ENCODE measurements at places on chromosomes 3 and 15. TPM values are rescaled to one million over a fixed set of nuclear protein-coding genes. Genes with fewer than 3 reads are reported as not detected.

The CPEB1 gene
- 1.9 TPM for total RNA-seq

The EIF1B gene
- 23.3 TPM for total RNA-seq

The SHC4 gene
- 1.5 TPM for total RNA-seq

The SYNPR gene
- total RNA-seq, result 0.36 TPM

The CTXND1 gene
- 0.07 TPM for total RNA-seq

The OSTN gene
- not detected for total RNA-seq

The TMEM62 gene
- 8.6 TPM for total RNA-seq

The FAM219B gene
- 168 TPM for total RNA-seq

The DLL4 gene
- 0.11 TPM for total RNA-seq

GRCh38 chr15:33500432-33501195 lies 189.8 kb downstream of the RYR3 start:
- no peaks in the 10 kb centered on the region for H3K27me3 ChIP-seq
- no peak overlapping the region for H3K27ac ChIP-seq
- H3K36me3 ChIP-seq, result no peaks in the 10 kb centered on the region
- DNase-seq, result no peak
- H3K4me3 ChIP-seq, result no peak overlapping the region

DNA sequence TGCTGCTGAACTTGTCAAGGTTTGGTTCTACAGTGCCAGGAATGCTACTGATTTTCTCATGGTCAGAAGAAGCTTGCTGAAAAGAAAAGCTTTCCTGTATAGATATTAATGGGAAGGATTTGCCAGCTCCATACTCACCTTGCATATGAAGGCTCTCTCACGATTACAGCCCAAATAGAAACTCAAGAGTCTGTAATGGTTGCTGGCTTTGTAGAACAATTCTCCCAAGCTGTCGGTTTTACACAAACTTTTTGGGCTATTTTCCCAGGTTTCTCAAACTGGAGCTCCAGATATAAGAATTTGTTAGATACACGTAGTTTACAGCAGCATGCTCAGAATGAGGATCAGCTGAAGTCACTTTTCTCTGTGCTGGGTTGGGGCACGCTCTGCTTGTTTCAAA lies 30.1 kb upstream of the LRRC3B start:
- H3K4me1 ChIP-seq, result no peaks in the 10 kb centered on the region
- no peak overlapping the region for H3K27ac ChIP-seq
- no peaks in the 10 kb centered on the region for H3K36me3 ChIP-seq
- H3K4me3 ChIP-seq, result no peak overlapping the region
- DNase-seq, result no peak
- no peaks in the 10 kb centered on the region for H3K27me3 ChIP-seq

DNA sequence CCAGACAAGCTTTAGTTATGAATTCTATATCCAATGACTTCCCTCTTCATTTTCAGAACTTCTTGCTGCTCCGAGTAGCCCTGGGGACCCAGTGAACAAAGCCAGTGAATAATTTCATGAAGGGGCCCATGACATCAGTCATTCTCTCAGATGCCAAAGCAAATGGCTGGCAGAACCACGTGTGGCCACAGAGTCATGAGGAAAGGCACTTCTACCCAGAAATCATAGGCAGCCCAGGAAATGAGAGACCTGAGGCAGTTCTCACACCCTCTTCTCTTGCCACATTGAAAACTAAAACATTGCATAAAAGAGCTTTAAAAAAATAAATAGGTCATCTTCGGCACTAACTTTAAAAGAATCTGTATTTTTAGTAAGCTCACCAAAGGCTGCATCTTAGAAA lies 4.3 kb upstream of the UACA start:
- H3K27me3 ChIP-seq, result no peaks in the 10 kb centered on the region
- H3K4me3 ChIP-seq, result no peak overlapping the region
- DNase-seq, result no peak

GRCh38 chr3:153029350-153029749 lies 132.7 kb upstream of the RAP2B start:
- peak; percentile 76 for DNase-seq
- H3K27ac ChIP-seq, result no peak overlapping the region
- no peaks in the 10 kb centered on the region for H3K36me3 ChIP-seq
- peaks cover 9% of the 10 kb centered on the region for H3K4me1 ChIP-seq
- no peaks in the 10 kb centered on the region for H3K27me3 ChIP-seq
- no peak overlapping the region for H3K4me3 ChIP-seq

DNA sequence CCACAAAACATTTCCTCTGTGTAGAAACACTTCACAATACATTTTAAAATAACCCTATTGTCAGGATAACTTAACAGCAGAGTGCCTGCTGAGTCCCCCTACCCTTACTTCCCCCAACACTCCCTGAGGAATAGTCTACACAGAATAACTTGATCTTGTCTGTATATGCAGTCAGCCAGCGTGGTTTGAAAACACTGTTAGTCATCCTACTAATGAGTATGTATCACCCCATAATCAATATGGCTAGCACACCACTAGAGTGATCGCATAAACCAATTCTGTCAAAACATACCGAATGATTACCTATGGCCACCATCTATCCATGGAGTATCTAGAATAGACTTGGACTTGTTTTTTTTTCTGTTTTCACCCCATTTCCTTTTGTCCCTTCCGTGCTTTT lies 152.7 kb upstream of the NECTIN3 start:
- no peaks in the 10 kb centered on the region for H3K36me3 ChIP-seq
- no peak for DNase-seq
- H3K4me1 ChIP-seq, result peaks cover 4% of the 10 kb centered on the region
- H3K27me3 ChIP-seq, result no peaks in the 10 kb centered on the region

DNA sequence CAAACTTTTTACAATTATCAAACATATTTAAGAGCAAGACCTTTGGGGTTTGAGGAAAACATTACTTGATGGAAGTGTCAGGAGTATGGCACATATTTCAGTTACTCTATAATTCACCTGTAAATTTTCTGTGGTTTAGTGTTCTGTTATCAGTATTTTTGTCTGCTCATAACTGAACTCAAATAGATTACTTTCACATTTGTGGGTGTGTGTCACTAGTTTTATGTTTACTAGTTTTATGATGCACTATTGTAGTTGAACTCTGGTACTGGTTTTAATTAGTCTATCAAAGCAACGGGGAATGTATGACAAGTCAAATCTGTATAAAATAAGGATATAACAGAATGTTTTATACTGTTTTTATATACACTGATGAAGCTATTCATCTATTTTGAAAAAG lies 27.2 kb downstream of the OXSM start:
- no peak for DNase-seq
- no peaks in the 10 kb centered on the region for H3K27me3 ChIP-seq
- no peaks in the 10 kb centered on the region for H3K36me3 ChIP-seq
- H3K27ac ChIP-seq, result no peak overlapping the region
- no peak overlapping the region for H3K4me3 ChIP-seq

DNA sequence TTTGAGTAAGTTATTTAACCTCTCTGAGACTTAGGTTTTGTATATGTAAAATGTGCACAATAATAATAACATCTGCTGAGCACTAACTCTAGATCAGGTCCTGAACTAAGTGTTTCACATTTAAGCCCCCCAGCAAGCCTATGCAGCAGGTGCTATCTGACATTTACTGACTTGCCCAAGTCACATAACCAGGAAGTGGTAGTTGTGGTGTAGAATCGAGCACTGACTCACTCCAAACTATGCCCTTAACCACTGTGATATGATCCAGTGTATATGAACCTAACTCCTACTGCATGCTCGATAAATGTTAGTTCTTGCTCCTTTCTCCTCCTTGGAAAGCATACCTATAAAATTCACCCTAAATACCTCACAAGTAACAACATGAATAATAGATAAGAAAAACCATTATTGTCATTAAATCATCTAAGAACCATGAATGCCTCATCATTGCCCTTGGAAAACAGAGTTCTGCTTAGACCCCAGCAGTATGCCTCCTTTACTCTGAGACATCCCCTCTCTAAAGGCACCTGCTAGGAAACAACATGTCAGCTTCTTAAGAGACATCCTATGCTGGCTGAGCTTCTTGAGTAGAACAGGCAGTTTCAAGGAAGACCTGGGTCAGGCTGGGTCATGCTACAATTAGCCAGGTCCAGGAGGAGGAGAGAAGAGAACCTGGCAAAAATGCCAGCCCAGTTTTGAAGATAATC lies 3.0 kb upstream of the SHC4 start:
- no peak overlapping the region for H3K27ac ChIP-seq
- H3K4me3 ChIP-seq, result no peak overlapping the region
- no peaks in the 10 kb centered on the region for H3K36me3 ChIP-seq
- no peaks in the 10 kb centered on the region for H3K4me1 ChIP-seq
- peaks cover 26% of the 10 kb centered on the region for H3K27me3 ChIP-seq
- DNase-seq, result peak; percentile 46

- peak; percentile 18 for DNase-seq
- H3K4me3 ChIP-seq, result no peak overlapping the region
- H3K36me3 ChIP-seq, result no peaks in the 10 kb centered on the region
- no peaks in the 10 kb centered on the region for H3K27me3 ChIP-seq
Observed at GRCh38 chr3:21259896-21260295, 491.1 kb downstream of the ZNF385D start.

GRCh38 chr3:174857301-174857700 lies 1.8 kb upstream of the NAALADL2 start:
- DNase-seq, result no peak
- H3K27ac ChIP-seq, result no peak overlapping the region
- H3K36me3 ChIP-seq, result no peaks in the 10 kb centered on the region
- no peak overlapping the region for H3K4me3 ChIP-seq
- no peaks in the 10 kb centered on the region for H3K4me1 ChIP-seq

GRCh38 chr15:22895465-22896190 lies 57.2 kb downstream of the NIPA2 start:
- no peak overlapping the region for H3K4me3 ChIP-seq
- no peak for DNase-seq
- no peaks in the 10 kb centered on the region for H3K27me3 ChIP-seq
- no peak overlapping the region for H3K27ac ChIP-seq

DNA sequence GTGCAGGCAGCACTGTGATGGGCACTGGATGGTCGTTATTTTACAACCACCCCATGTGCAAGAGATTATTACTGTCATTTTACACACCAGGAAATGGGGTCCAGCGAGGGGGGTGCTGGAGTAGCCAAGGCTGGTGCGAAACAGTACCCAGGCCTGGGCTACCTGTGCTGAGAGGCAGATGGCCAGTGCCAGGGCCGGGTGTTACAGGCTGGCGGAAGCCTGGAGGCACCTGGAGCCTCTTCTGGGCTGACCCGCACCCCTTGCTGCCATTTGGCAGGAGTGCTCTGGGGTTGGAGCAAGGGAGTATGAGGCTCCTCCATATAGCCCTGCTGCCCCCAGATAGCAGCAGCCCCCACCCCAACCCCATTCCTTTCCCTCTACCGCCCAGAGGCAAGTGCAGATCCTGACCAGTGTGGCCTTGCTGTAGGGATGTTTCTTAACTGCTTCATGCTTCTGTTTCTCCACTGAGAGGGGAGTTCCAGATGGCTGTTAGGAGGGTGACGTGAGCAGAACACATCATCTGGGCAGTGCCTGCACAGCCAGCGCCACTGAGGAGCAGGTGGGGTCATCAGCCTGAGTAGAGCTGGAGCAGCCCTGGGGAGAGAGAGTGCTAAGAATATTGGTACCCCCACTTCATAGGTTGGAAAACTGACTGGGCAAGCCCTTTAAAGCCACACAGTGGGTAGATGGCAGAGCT lies 15.3 kb downstream of the SNX33 start:
- no peak overlapping the region for H3K4me3 ChIP-seq
- no peaks in the 10 kb centered on the region for H3K36me3 ChIP-seq
- H3K27ac ChIP-seq, result no peak overlapping the region
- no peak for DNase-seq
- no peaks in the 10 kb centered on the region for H3K4me1 ChIP-seq

DNA sequence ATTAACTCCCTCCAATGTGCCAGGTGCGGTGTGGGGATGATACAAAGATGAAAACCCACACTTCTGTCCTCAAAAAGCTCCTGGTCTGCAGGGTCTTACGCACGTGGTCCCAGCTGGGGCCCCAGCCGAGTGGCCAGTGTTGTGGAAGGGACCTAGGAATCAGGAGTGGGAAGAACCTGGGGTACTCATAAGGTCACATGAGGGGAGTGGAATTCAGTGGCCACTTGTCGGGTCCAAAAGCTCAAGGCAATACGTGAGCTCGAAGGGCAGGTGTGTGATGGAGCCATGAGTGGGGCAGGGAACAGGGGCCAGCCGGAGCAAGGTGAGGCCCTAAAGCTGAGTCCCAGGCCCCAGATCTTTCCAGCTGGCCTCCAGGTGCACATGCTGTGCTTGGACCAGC lies 260.0 kb upstream of the LYSMD4 start:
- H3K4me3 ChIP-seq, result no peak overlapping the region
- H3K36me3 ChIP-seq, result no peaks in the 10 kb centered on the region
- no peak for DNase-seq
- no peak overlapping the region for H3K27ac ChIP-seq
- H3K27me3 ChIP-seq, result no peaks in the 10 kb centered on the region

GRCh38 chr15:79130535-79131130 lies 40.1 kb upstream of the RASGRF1 start:
- H3K27me3 ChIP-seq, result no peaks in the 10 kb centered on the region
- no peak overlapping the region for H3K4me3 ChIP-seq
- DNase-seq, result no peak
- no peaks in the 10 kb centered on the region for H3K4me1 ChIP-seq
- H3K27ac ChIP-seq, result no peak overlapping the region

DNA sequence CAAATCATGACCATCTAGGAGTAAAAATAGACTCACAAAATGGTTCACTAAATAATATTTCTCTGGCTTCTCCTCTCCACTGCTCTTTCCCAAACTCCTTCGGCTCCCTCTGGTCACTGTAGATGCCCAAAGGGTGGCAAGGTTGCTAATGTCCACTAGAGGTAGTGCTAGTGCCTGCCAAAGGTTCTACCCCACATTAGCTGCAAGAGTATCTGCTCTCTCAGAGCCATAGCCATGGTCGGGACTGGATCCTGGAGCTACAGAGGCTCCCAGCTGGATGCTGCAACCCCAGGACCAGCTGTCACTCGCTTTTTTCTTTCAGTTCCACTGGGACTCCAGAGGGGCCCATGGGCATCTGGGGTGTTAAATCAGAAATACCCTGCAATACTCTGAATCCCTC lies 8.5 kb downstream of the HTR3D start:
- DNase-seq, result peak; percentile 33
- no peaks in the 10 kb centered on the region for H3K4me1 ChIP-seq
- H3K27ac ChIP-seq, result no peak overlapping the region
- H3K4me3 ChIP-seq, result no peak overlapping the region

GRCh38 chr15:31067890-31068603 lies 33.5 kb downstream of the TRPM1 start:
- no peak overlapping the region for H3K4me3 ChIP-seq
- H3K4me1 ChIP-seq, result no peaks in the 10 kb centered on the region
- H3K27ac ChIP-seq, result no peak overlapping the region
- DNase-seq, result no peak
- H3K36me3 ChIP-seq, result no peaks in the 10 kb centered on the region

GRCh38 chr15:80308002-80308401 lies 56.0 kb upstream of the CTXND1 start:
- no peak for DNase-seq
- no peak overlapping the region for H3K27ac ChIP-seq
- H3K4me3 ChIP-seq, result no peak overlapping the region
- H3K4me1 ChIP-seq, result peaks cover 14% of the 10 kb centered on the region
- no peaks in the 10 kb centered on the region for H3K36me3 ChIP-seq

- H3K4me3 ChIP-seq, result no peak overlapping the region
- H3K27ac ChIP-seq, result no peak overlapping the region
- H3K4me1 ChIP-seq, result peaks cover 5% of the 10 kb centered on the region
- no peaks in the 10 kb centered on the region for H3K36me3 ChIP-seq
- DNase-seq, result no peak
Observed at GRCh38 chr3:160886421-160886820, 130.4 kb downstream of the PPM1L start.

GRCh38 chr15:80567721-80568157 lies 127.4 kb upstream of the ABHD17C start:
- no peaks in the 10 kb centered on the region for H3K36me3 ChIP-seq
- peaks cover 22% of the 10 kb centered on the region for H3K27me3 ChIP-seq
- H3K4me1 ChIP-seq, result peaks cover 8% of the 10 kb centered on the region
- no peak overlapping the region for H3K4me3 ChIP-seq
- peak; percentile 74 for DNase-seq
